ENCODE measurements at places on chromosomes 13 and 19.

DNA sequence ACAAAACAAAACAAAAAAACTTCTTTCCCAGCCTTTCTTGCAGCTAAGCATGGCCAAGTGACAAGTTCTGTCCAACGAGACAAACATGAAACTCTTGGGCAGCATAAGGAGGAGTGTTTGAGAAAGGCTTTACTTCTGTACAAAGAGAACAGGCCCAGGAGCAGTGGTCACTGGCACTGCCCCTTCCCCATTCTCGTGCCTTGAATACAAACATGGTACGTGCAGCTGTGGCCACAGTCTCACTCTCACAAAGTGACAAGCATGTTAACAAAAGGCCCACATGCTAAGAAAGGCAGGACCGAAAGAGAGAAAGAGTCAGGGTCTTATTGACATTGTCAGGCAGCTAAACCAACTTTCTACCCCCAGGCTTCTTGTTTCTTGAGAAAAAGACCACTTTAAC, 19.8 kb upstream of the SLC25A30 start:
- no peak for DNase-seq

- DNase-seq = no peak
Measured at GRCh38 chr19:20612711-20613316, 47.2 kb upstream of the ZNF737 start.

GRCh38 chr13:111359930-111360329, 39.5 kb downstream of the TEX29 start:
- DNase-seq = no peak

- no peak for DNase-seq
Measured at GRCh38 chr13:100209857-100210825, 121.2 kb downstream of the PCCA start.

DNA sequence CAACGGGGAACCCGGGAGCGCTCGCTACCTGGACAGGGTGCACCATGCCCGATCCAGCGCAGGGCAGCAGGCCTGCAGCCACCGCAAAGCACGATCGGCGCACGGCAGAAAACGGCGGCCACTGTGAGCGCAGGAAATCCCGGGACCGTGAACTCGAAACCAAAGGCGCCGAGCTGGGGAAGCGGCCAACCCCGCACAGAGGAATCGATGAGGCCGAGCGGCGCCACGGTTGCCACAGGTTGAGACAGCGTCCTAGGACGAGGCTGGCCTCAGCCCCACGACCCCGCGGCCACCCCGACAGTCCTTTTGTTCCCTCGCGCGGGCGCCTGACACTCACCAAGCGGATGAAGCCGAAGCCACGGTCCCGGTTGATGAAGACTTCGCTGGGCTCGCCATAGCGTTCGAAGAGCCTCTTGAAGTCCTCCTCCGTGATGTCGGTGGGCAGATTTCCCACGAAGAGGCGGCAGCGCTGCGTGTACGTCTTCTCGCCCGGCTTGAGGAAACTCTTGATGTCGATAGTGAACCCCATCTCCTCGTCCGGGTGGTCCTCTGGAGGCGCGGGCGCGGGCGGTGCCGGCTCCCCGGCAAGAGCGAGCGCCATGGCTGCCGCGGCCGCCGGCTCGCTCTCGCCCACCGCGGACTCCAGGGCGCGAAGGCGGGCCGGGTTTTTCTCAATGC, 557 bp downstream of the PSPC1 start:
- peak; percentile 61 for DNase-seq

DNA sequence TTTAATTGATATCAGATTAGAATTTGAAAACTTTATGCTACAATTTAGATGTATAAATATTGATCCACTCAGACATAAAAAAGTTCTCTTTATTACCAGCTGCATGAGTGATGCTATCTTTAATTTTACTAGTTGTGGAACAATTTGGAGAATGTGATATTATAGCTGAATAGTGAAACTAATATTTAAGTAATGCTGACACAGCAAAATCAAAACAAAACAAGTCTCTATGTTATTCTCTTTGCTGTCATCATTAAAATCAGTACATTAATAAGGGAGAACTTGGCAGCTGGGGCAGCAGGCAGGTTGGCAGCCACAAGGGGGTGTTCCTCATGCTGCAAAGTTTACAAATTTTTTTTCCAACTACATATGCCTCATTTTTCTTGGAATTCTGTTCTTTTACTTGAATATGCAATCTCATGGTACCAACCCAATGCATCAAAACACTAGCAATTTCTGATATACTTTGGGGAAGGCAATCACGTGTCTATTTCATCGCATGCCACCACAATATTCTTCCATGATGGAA, 585.3 kb downstream of the FGF9 start:
- no peak for DNase-seq

DNA sequence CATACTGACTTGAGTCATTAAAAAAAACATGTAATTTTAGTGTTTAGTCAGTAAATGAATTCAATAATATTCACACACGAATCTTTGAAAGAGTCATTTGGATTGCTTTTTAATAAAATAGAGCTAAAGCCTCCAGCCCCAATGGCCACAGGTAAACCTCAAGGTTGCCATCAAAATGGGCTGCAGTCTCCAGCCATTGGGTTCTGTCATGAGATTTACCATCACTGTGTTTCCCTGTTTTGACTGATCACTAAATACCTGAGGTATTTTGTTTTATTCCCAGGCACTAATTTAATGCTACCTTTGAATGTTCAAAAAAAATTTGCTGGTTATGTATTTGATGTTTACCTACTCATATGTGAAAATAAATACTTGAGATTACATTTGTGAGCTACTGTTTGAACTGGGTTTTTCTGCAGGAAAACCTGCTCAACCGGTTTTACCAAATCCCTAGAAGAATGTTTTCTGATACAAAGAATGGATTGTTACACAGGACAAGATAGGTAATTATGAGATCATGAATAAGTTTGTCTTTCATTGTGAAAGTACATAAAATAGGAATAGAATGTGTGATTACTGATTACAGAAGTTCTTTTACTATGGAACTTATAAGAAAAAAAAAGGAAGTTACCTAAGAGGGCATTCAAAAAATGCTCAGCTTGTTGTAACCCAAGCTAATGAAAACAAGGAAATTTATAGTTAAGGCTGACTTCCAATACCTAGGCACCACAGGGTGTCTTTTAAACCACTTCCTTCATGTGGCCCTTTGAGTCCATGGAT, 391.3 kb downstream of the EFNB2 start:
- no peak for DNase-seq

GRCh38 chr13:81916461-81916860, 1575.5 kb upstream of the SPRY2 start:
- no peak for DNase-seq

DNA sequence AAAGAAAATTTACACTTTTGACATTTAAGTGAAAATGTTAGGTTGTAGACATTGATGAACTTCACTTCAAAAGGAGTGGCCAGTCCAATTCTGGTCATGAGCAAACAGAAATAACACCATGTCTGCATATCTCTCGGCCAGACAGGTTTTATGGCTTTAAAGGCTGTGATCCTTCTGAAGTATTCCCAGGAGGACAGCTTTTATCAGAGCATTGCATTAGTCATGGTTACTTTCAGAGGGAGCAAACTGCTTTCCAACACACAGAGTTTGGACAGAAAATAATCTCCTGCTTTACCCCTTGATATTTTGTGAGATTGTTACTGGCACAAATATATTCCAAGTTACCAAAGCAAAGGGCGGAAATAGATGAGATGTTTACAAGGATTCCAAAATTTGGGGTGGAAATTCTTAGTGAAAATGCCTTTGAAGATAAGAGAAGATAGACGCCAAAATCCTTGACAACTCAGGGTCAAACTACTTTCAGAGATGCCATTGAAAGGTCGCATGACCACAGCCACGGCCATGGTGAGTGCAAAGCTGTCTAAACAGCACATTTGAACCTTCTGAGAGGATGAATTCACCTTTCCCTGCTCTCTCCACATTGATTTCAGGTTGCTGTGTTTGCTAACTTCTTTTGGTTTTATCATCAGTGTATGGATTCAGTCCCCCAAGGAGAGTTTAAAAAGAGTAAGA, 584.5 kb upstream of the SGCG start:
- no peak for DNase-seq

- no peak for DNase-seq
Measured at GRCh38 chr13:63693696-63694095, 2278.0 kb upstream of the PCDH20 start.

DNA sequence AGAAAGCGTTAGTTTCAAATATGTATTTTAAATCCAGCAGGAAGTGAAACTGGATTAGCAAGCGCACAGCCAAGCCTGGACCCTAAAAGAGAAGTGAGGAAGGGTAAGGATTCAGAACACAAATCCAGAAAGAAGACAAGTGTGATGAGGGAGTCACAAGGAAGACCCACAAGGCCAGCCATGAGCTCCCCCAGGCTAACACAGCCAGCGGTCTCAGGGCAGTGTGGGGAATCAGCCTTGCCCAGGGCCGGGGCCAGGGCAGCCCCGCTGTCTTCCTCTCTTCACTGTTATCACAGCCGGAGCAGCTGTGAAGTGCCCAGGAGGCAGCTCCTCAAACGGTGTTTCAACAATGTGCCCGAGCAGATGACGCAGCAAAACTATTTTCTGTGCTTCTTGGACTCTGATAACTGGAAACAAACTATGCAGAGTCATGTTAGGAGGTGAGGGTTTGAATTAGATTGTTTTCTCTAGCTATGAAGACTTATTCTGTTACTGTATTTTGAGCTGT, 12.2 kb upstream of the CDC16 start:
- no peak for DNase-seq

DNA sequence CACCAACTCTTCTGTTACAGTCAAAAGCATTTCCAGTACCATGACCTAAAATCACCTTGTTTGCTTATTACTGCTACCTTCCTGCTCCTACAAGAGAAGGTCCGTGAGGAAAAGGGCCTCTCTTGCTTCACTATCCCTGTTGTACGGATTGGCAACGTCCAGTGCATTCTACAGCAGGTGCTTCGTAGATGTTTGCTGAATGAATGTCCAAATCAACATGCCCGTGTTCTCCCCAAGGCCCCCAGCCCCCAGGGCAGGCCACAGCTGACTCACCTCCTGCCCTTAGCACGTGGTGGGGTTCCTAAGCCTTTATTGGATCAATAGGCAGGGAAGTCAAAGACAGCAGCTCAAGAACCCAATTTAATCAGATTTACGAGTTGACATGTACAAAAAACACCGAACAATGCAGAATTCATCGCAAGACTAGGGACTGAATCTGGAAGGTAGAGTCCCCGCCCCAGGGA, 5.5 kb upstream of the NAPA start:
- DNase-seq = no peak

- no peak for DNase-seq
Measured at GRCh38 chr13:20843166-20843565, 59.4 kb downstream of the XPO4 start.

DNA sequence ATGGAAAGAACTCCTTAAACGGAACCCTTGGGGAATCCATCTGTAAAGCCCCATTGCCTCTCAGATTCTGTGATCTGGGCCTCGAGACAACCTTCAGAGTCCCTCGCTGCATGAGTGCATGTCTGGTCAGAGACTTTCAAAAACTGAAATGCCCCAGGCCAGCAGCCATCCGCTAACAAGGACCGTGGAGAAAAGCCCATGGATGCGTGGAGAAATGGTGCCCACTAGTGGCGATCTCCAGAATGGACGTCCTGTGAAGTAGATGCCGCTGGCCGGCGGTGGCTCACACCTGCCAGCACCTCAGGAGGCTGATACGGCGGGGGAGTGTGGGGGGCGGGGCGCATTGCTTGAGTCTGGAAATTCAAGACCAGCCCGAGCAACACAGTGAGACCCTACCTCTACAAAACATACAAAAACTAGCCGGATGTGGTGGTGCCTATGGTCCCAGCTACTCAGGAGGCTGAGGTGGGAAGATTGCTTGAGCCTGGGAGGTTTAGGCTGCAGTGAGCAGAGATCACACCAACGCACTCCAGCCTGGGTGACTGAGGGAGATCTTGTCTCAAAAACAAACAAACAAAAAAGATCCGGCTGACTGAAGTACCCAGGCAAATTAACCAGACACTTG, 7.9 kb upstream of the CDC16 start:
- DNase-seq = peak; percentile 81

DNA sequence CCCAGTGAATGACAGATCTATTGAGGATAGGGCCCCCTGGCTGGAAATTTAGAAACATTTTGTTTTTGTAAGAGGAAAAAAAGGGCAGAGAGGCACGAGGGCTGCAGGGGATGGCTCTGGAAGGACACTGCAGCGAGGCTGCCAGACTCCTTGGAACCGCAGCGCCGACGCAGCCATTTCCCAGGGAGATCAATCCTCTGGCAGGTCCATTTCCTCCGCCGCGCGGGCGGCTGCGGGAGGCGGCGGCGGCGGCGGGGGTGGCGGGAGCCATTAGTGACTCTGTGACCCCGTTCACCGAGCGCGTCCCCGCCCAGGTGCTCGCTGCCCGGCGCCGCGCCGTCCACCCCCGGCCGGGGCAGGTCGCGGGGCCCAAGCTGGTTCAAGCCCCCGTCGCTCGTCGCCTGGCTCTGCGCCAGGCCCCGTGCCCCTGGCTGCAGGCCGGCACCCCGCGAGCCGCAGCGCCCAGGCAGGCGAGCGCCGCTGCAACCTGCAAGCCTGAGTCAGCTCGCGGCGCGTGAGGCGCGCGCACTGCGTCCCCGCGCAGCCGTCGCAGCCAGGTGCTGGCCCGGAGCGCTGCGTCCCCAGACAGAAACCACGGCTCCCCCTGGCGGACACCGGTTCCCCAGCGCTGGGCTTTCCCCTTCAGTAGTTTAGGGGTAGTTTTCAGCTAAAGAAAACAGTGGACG, 192.6 kb downstream of the KATNAL1 start:
- DNase-seq = peak; percentile 80

GRCh38 chr13:110971486-110971885, 56.6 kb upstream of the ANKRD10 start:
- no peak for DNase-seq

- DNase-seq = no peak
Measured at GRCh38 chr13:30477346-30478195, 11.8 kb upstream of the HMGB1 start.

All from NCI-H146 (cell line).